Fibroblast of skin of left biceps (primary cell): ENCODE measurements at places on chromosomes 11 and 22.

- DNase-seq, result no peak
Observed at GRCh38 chr11:82718821-82719220, 14.8 kb downstream of the FAM181B start.

- DNase-seq, result no peak
Observed at GRCh38 chr22:36929621-36930020, 16.2 kb downstream of the CSF2RB start.

- no peak for DNase-seq
Observed at GRCh38 chr11:68528630-68529029, 68.1 kb downstream of the PPP6R3 start.

DNA sequence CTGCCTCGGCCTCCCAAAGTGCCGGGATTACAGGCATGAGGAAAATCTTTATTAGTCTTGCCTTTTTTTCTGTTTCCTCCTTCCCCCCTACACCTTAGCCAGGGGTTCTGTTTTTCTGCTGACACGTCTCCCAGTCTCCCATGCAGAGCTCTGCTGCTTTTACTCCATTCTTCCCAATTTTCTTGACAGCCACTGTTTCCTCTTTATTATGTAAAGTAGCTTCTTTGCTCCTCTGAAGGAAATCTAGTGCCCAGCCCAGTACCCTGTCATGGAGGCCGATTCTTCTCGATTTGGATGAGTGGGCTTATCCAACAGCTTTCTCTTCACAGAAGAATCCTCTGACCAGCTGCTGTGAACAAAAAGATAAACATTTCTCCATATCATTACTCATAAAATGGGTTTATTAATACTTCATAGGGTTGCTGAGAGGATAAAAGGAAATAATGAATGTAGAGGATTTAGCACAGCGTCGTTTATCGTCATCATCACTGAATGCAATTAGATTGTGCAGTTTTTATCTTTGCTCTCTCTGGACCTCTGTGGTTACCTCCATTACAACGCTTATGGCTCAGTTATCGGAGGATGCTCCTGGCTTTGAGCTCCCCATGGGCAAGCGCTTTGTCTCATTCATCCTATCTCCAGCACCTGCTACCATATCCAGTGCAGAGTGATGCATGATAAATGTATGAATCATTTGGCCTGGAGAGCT lies 375.6 kb upstream of the C11orf87 start:
- DNase-seq, result no peak

DNA sequence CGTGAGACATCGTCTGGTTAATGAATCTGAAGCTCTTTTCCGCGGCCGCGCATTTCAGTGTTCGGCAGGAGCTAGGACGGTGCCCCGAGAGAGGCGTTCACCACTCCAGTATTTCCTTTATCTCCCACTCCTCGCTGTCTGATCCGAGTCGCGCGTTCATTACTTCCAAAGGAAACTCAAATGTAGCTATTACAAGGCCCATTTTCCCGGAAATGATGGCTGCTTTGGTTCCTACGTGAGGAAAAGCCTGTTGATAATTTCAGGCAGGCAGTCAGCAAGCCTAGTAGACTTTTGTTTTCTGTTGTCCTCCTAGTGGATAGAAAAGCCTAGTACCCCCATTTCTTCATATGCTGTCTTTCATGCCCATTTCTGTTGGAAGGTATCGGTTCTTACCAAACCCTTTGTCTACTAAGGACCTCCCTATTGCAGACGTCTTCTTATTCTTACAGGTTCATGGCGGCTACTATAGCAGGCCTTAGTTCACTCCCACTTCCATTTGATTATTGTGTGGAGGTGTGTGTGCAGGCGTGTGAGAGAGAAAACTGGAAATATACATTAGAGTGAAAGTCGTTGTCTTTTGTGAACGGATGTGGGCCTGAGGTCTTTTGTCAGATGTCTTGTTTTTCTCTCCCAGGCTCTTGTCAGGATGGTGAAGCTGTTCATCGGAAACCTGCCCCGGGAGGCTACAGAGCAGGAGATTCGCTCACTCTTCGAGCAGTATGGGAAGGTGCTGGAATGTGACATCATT lies 737 bp downstream of the RBM4 start:
- DNase-seq, result no peak

DNA sequence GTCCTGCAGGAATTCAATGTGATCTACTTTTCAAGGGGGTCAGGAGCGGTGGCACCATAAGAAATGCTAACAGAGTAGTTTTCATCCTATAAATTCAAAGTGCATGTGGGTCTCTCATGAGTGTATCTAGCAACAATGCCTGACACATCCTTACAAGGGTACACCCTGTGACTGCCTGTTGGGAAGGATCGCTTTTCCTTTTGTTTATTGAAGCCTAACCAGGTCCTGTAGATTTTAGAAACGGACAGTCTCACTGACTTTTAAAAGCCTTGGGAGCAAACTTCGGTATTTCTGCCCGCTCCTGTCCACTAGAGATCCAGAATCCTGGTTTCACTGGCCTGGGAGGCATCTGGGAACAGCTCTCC lies 102.4 kb downstream of the MICAL2 start:
- no peak for DNase-seq

- DNase-seq, result no peak
Observed at GRCh38 chr22:40107851-40108378, 69.8 kb upstream of the TNRC6B start.

- no peak for DNase-seq
Observed at GRCh38 chr11:16859651-16860050, 121.2 kb downstream of the C11orf58 start.

DNA sequence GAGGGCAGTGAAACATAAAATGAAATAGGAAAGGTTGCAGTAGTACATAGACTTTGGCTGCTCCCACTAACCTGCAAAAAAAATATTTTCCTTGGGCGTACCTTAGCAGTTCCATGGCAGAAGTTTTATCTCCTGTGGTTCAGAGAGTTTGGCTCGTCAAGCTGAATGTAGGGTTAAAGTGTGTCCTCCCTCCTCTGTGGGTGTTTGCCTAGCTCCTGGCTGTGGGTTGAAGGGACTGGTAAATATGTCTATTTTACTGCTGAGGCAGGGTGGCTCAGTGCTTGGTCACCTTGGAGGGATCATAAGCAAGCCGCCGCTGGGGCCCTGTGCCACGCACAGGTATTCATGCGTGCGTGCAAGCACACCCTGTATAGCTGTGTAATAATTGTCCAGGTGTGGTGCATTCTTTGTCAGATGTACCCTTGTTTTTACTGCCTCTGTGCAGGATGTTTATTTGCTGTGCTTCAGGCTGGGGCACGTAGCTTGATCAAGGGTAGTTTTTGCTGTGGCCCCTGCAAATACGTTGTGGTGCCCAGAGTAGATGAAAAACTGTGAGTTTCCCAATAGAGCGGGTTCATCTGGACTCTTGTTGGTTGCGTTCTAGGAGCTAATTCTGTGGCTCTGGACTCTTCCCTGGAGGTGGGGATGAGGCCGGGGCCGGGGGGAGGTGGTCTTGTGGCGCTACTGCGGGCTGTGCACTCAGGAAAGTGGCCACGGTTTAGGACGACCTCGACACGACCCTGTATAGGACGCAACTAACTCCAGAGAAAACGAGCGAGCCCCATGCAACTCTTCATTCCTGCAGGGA lies 732 bp upstream of the SORL1 start:
- DNase-seq, result no peak

DNA sequence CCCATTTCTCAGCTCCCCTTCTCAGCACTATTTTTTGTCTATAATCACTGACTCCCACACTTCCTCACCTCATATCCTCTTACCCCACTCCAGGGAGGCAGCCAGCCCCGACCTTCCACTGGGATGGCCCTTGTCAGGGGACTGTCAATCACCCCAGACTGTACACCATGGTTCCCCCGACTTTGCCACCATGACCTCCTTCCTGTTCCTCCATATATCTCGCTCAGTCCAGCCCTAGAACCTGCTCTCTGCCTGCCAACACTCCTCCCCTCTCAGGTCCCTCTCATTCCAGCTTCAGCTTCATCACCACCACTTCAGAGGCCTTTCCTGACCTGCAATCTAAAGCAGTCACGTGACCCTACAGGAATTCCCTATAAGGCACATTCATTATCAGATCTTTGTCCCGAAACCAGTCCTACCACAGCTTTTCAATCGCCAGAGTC lies 16.5 kb downstream of the PRPF19 start:
- DNase-seq, result no peak

DNA sequence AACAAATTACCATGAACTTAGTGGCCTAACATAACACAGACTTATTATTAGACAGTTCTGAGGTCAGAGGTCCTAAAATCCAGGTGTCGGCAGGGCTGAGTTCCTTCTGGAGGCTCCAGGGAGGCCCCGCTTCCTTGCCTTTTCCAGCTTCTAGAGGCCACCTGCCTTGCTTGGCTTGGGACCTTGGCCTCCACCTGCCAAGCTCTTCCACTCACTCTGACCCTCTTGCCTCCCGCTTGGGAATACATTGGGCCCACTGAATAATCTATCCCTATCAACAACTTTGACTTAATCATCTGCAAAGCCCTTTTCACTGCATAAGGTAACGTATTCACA lies 3.2 kb upstream of the MS4A10 start:
- DNase-seq, result no peak
